ENCODE measurements at places on chromosomes 16 and 17. TPM values are rescaled to one million over a fixed set of nuclear protein-coding genes. Genes with fewer than 3 reads are reported as not detected.

ASGR2 gene
- total RNA-seq: not detected

RAMP2 gene
- not detected for total RNA-seq

TRPV2 gene
- 49.9 TPM for total RNA-seq

KRT23 gene
- total RNA-seq: 0.28 TPM

SGCA gene
- total RNA-seq: 2.1 TPM

BCAR1 gene
- 55.5 TPM for total RNA-seq

LRRC37A gene
- 2.6 TPM for total RNA-seq

TBC1D3C gene
- not detected for total RNA-seq

DNAJA3 gene
- total RNA-seq: 62.3 TPM

NLK gene
- total RNA-seq: 16.7 TPM

ASPHD1 gene
- 12.5 TPM for total RNA-seq

STH gene
- total RNA-seq: not detected

CCR7 gene
- not detected for total RNA-seq

GRAP gene
- 0.23 TPM for total RNA-seq

GAS2L2 gene
- not detected for total RNA-seq

MPRIP gene
- 301 TPM for total RNA-seq

KCNJ16 gene
- not detected for total RNA-seq

CD300E gene
- not detected for total RNA-seq

DRC3 gene
- 0.37 TPM for total RNA-seq

MRPL38 gene
- 37.1 TPM for total RNA-seq

KCNH6 gene
- not detected for total RNA-seq

TNS4 gene
- not detected for total RNA-seq

OR3A3 gene
- total RNA-seq: not detected

GRAPL gene
- not detected for total RNA-seq

CD300A gene
- total RNA-seq: not detected

CFAP97D1 gene
- not detected for total RNA-seq

SLC13A2 gene
- not detected for total RNA-seq

BLMH gene
- 27.9 TPM for total RNA-seq

KRTAP2-3 gene
- total RNA-seq: 0.65 TPM

TBC1D3I gene
- total RNA-seq: not detected

KRT222 gene
- not detected for total RNA-seq

CHD9 gene
- 66.2 TPM for total RNA-seq

BICDL2 gene
- 0.28 TPM for total RNA-seq

SP2 gene
- total RNA-seq: 1.4 TPM

POLR2C gene
- total RNA-seq: 107 TPM

ATP1B2 gene
- total RNA-seq: not detected

ZNF785 gene
- total RNA-seq: 11.6 TPM

FAM117A gene
- total RNA-seq: 3.9 TPM

TBC1D3K gene
- not detected for total RNA-seq

P2RX1 gene
- 4.8 TPM for total RNA-seq

PRKAR1A gene
- 309 TPM for total RNA-seq

DNAI2 gene
- total RNA-seq: not detected

TBX6 gene
- not detected for total RNA-seq

RNF167 gene
- total RNA-seq: 16.9 TPM

DNAH9 gene
- total RNA-seq: not detected

SULT1A2 gene
- total RNA-seq: not detected

DCXR gene
- total RNA-seq: 48.7 TPM

C17orf78 gene
- total RNA-seq: not detected

All from smooth muscle cell of the umbilical artery (primary cell).